Activated CD4-positive, alpha-beta T cell treated with anti-CD3 and anti-CD28 coated beads, Interleukin-2, amount 10 ng/mL, durations not matched to agents 7 days and 5 days (primary cell): ENCODE measurements at places on chromosomes 3 and 15. TPM values are rescaled to one million over a fixed set of nuclear protein-coding genes. Genes with fewer than 3 reads are reported as not detected.

EPHB1 gene
- total RNA-seq: 1.8 TPM

ACTR8 gene
- total RNA-seq: 39.9 TPM

CCR3 gene
- not detected for total RNA-seq

UBE2E1 gene
- 65.5 TPM for total RNA-seq

CHDH gene
- total RNA-seq: 0.79 TPM

SLC6A11 gene
- total RNA-seq: not detected

- DNase-seq: no peak
These were observed 94.7 kb upstream of the PLXND1 start for GRCh38 chr3:129701161-129701560.

DNA sequence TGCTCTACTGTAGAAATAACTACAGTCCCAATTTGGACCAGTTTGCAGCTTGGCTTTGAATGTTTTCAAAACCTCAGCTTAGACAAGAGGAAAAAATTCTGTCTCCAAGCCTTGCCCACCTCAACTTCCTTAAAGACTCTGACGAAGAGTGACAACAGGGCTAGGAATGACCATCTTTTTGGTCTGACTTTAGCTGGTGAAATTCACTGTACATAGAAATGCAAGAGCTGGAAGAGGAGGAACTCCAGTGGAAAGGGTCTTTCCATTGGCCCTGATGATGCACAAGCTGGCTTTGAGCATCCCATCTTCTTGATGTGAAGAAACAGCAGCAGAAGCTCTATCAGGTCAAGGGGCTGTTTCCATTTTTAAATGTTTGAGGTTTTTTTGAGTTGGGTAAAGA, 22.7 kb upstream of the SH3BP5 start:
- DNase-seq: no peak

- DNase-seq: no peak
These were observed 18.3 kb downstream of the TBC1D21 start for GRCh38 chr15:73891328-73892315.

- no peak for DNase-seq
These were observed 530.2 kb downstream of the SOX2 start for GRCh38 chr3:182241766-182242488.
